ENCODE measurements at places on chromosomes 4 and X. TPM values are rescaled to one million over a fixed set of nuclear protein-coding genes. Genes with fewer than 3 reads are reported as not detected.
A peak's percentile ranks its signal among the peaks of the same experiment; 100 is the strongest.

ZAR1 gene
- 1.5 TPM for polyA plus RNA-seq

OTC gene
- polyA plus RNA-seq, result 0.55 TPM

TASL gene
- 0.66 TPM for polyA plus RNA-seq

GRCh38 chr4:183905081-183905592, at the start of gene STOX2:
Gene STOX2, plus strand, starts transcription at chr4:183905307. Its CDS starts 1,484 bp downstream, at chr4:183906791.
- DNase-seq, result peak; percentile 79

CXCL1 gene
- 1.5 TPM for polyA plus RNA-seq

DNA sequence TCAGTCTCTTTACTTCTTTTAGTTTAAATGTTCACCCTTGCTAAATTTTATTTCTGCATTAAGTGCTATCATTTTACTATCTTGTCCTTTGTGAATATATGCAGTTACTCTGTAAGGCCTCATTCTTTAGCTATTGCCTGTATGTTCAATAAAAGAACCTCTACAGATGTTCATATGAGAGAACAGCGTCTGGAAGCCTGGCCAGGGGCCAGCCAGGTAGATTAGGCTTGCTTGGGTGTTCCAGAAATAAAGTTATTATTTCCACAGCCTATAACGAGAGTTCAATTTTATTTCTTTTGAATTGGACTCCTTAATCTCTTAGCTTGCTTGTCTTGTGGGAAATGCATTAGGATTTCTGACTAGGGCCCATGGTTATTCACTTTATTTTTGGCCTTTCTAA, 214.5 kb downstream of the TLL1 start:
- DNase-seq, result no peak

DNA sequence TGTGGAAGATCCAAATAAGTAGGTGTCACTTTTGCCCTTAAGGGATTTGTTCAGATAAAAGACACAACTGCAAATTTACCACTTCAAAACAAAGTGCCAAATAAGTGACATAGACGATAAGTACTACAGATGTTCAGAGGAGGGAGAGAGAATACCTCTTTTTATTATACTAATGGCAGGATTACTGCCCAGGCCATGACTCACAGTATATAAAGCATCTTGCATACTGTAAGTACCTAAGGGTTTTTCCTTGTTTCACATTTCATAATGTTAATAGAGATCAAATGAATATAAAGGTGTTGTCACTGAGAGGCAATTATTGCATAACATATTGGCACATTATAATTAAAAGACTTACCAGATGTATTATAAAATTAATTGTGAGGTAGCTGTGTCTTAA, 46.4 kb downstream of the PTPN13 start:
- DNase-seq, result no peak

DNA sequence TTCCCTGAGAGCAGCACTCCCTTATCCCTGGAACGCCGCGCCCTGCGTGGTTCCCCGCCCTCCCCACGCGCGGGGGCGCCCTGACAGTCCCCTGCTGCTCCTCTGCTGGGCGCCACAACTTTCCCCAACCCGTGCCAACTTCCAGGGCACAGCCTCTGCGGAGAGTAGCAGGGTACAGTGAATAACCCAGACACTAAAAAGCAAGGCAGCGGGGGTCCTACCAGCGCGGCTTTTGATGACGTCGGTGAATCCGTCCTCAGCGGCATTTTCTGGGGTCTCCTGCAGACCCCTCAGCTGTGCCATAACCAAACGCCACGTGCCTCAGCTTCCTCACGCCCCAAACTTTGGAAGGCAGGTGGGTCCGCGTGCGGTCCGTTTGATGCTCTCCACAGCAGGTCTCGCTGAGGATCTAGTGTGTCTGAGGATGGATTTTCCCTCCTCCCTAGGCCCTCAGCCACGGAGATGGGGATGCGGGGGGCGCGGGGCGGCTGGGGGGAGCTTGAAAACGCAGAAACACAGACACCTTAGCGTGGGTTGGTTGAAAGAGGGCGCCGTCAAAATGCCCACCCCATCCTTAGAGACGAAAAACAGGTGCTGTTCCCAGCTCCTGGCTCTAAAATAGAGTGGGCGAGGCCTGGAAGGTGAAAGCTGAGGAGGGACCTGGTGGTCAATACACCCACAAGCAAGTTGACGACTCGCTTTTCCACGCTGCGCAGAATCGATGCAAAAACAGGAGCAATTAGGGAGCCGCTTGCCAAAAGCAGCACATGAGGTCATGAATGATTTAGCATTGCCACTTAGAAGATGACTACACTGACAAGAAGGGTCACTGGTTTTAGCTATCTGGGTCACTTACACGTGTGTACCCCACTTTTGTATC, 405.6 kb downstream of the FAM47A start:
- no peak for DNase-seq

UCHL1 gene
- polyA plus RNA-seq, result 57.4 TPM

Data from testis (tissue), 5 donors.